NCI-H524 (cell line): ENCODE measurements at places on chromosomes 6 and 20.
A peak's percentile ranks its signal among the peaks of the same experiment; 100 is the strongest.

DNA sequence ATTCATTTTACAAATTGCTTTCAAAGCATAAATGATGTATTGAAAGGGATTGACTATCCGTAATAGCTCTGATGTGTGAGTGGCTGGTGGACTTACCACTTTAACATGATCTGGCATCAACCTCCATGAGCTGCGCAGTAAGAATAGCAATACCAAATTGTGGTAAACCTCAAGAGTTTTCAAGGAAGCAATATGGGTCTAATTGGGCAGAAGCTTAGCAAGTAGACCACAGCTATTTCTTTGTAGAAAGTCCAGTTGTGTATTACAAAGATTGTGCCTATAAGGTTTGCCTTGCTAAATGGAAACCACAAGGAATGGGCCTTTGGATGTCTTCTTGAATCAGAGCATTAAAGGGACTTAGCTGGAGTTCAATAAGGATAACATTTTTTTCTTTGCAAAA is 736.6 kb downstream of the KIF16B start:
- no peak for DNase-seq

- DNase-seq = no peak
Observed at GRCh38 chr6:89596056-89596455, 42.5 kb downstream of the LYRM2 start.

DNA sequence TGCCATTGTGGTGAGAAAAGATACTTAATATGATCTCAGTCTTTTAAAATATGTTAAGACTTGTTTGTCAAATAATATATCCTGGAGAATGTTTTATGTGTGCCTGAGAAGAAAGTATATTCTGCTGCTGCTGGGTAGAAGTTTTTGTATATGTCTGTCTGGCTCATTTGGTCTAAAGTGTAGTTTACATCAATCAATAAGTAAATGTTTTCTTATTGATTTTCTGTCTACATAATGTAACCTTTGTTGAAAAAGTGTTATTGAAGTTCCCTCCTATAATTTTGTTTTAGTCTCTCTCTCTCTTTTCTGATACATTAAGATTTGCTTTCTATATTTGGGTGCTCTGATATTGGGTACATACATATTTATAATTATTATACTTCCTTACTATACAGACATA is 201.2 kb downstream of the THBS2 start:
- DNase-seq = no peak

GRCh38 chr20:4369119-4369797 is 352.5 kb upstream of the PRND start:
- DNase-seq = no peak

DNA sequence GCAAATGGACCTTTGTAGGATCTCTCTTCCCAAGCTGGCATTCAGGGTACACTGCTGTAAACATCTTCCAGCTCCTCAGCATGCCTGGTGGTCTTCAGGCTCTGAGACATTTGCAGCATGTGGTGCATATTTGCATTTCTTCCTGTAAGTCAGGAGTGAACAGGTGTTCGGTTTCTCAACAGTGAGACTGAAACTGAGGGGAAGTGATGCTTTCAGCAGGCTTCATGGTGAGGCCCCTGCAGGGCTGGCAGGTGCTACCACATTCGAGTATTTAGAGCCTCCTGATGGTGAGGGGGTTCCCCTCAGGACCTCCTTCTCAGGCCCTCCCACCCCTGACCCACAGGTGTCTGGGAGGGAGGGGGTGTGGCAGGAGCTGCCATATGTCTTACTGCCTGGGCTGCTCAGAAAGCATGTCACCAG is 15.1 kb downstream of the MYBL2 start:
- DNase-seq = peak; percentile 38

- no peak for DNase-seq
Observed at GRCh38 chr6:130593200-130593599, 227.4 kb downstream of the TMEM200A start.

DNA sequence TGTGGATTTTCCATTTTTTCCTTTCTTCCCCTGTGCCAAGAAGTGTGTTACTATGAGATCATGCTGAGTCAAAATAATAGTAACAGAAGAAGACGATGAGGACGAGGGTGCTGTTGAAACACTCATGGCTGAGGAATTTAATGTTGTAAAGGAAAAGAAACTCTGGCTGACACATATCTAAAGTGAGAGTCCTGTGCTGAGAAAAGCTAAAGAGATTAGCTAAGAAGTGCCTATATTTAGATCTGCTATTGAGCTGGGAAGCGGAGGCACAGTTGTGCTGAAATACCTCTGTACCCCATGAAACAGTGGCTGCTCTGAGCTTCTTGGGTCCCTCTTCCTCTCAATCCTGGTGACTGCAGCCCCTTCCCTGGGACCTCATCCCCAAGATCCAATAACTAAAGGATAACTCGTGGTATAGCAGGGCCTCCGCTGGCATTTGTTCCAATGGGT is 1.1 kb upstream of the SYTL3 start:
- DNase-seq = no peak

GRCh38 chr6:115362234-115362633 is 698.5 kb downstream of the FRK start:
- DNase-seq = no peak

DNA sequence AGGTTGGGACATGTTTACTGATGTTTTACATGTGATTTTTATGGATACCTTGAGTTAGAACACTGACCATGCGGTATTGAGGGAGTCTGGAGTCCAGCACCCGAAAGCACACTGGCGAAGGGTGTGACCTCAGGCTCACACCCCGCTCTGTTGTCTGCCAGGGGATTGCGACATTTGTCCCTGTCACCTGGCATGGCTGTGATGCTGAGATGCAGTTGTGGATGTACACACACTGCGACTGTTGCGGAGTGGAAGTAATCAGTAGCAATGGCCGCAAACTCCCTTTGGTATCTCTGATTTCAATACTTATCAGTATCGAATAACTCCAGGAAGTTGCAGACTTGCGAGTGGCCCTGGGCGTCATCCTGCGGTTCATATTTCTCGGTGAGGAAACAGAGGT is 43.2 kb downstream of the CDH4 start:
- DNase-seq = no peak

DNA sequence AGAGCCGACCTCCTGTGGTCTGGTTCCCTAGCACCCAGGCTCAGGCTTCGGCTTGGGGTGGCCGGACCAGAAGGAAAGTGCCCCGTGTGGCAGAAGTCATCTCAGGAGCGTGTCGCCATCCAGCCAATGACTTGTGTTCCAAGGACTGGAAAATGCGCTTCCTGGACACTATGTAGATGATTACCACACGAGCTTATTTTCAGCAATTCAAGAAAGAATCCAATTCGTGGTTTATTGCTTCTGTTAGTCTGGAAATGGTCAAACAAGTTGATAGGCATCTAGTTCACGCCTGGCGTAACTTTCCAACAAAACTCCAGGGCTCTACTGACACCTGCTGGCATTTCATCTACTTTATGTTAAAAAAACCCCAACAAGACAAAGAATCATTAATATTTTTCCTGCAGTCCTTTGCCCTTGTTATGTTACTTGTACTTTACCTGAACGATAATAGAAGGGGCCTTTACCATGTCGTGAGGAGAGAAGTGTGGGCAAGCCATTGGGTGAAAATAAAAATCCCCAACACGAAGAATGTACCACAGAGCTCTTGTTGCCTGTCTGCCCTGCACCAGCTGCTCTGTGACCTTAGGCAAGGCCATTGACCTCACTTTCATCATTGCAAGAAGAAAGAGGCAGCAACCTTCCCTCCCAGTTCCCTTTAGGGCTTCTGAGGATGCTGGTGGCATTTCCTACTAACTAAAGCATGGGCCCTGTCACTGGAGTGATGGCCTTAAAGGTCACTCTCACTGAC is 154.7 kb upstream of the LAMP5 start:
- peak; percentile 58 for DNase-seq

- no peak for DNase-seq
Observed at GRCh38 chr6:43708860-43709653, 21.5 kb upstream of the MRPS18A start.

GRCh38 chr6:28910901-28911690 is 12.7 kb downstream of the TRIM27 start:
- DNase-seq = no peak
